ENCODE measurements at places on chromosomes 7 and 10. TPM values are rescaled to one million over a fixed set of nuclear protein-coding genes. Genes with fewer than 3 reads are reported as not detected.

The SLC16A9 gene
- 2.9 TPM for total RNA-seq

- DNase-seq: no peak
These were observed 83.0 kb upstream of the ASAH2 start for GRCh38 chr10:50334273-50334672.

DNA sequence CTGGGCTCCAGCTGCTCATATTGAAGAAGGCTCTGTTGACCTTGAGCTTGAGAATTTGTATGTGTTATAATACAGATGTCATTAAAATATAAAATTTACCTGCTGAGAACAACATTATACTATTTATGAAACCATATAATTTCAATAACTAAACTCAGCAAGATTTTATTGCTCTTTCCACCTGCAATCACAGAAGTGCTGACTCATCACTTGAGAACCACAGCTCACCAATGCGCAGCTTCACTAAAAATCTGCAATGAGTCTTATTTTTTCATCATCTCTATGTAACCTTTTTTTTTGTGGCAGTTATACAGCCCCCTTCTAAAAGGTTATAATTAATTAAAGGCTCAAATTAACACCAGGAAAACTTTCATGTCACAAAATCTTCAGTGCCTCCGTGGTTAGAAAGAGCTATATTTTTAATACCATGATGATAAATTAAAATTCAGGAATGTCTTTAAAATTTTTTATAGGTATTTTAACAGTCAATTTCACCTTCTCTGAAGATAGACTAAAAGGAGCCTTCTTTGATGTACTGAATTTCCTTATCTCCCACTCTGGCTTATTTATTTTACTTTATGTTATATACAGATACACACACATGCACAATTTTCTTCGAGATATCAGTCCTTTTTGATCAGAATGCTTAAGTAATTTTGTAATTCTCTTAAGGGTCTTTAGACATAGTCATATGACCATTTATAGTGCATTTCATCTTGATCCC is 102.7 kb downstream of the EVX1 start:
- DNase-seq: no peak

DNA sequence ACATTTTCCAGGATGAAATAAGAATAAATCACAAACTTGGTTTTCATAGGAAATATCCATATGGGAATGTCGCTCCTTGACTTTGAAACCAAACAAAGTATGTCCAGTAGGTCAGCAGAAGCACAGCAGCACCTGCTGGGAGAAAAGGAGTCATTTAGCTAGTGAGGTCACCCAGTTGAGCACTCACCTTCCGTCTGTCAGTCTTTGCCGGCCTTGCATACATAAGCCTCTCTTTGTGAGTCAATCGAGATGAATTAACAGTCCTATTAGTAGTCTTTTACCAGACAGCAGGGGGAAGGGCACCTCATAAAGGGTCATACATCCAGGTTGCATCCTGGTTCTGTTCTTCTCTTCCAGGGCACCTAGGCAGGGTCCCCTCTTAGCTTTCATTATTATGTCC is 232.5 kb upstream of the FZD1 start:
- DNase-seq: no peak

The HTR5A gene
- not detected for total RNA-seq

The NPFFR1 gene
- not detected for total RNA-seq

The VAX1 gene
- not detected for total RNA-seq
